IMR-90 (cell line): ENCODE measurements at places on chromosomes 2 and 18. TPM values are rescaled to one million over a fixed set of nuclear protein-coding genes. Genes with fewer than 3 reads are reported as not detected.
A peak's percentile ranks its signal among the peaks of the same experiment; 100 is the strongest.

GRCh38 chr2:3025261-3025660, 352.4 kb downstream of the EIPR1 start:
- H3K4me1 ChIP-seq, result no peaks in the 10 kb centered on the region
- H3K27ac ChIP-seq, result no peak overlapping the region
- no peak overlapping the region for H3K4me3 ChIP-seq
- H3K27me3 ChIP-seq, result no peaks in the 10 kb centered on the region
- no peaks in the 10 kb centered on the region for H3K36me3 ChIP-seq
- no peak for DNase-seq

GRCh38 chr2:68379184-68379708, 14.2 kb downstream of the PLEK start:
- no peak overlapping the region for H3K27ac ChIP-seq
- peaks cover 54% of the 10 kb centered on the region for H3K27me3 ChIP-seq
- H3K36me3 ChIP-seq, result no peaks in the 10 kb centered on the region
- no peak for DNase-seq
- H3K4me3 ChIP-seq, result no peak overlapping the region
- no peaks in the 10 kb centered on the region for H3K4me1 ChIP-seq

GRCh38 chr2:97844311-97844859, 131.0 kb downstream of the ZAP70 start:
- no peak for DNase-seq
- peaks cover 3% of the 10 kb centered on the region for H3K36me3 ChIP-seq
- H3K27ac ChIP-seq, result no peak overlapping the region
- no peak overlapping the region for H3K4me3 ChIP-seq
- H3K27me3 ChIP-seq, result no peaks in the 10 kb centered on the region

GRCh38 chr2:228516019-228516418, 334.5 kb upstream of the SPHKAP start:
- H3K27ac ChIP-seq, result no peak overlapping the region
- H3K27me3 ChIP-seq, result no peaks in the 10 kb centered on the region
- no peak overlapping the region for H3K4me3 ChIP-seq
- no peaks in the 10 kb centered on the region for H3K36me3 ChIP-seq

DNA sequence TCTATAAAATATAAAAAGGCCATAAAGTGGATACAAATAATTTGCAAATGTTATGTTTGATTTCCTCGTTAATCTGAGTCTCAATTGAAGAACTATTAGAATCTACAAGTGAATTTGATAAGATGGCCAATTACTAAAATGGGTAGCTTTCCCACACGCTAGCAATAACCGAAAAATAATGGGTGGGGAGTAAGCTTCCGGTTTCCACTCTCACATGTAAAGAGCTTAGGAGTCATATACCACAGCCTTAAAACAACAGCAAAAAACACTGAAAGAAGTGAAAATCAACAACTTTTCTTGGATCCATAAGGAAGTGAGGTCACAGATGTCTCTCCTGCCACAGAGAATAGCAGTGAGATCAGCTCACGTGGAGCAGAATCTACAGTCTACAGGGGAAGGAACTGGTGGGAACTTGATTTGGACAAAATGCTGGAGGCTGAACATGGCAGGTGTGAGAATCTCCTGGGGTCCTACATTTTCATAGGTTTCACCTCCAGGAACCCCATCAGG, 18.6 kb downstream of the THAP4 start:
- H3K36me3 ChIP-seq, result peaks cover 9% of the 10 kb centered on the region
- H3K27ac ChIP-seq, result no peak overlapping the region
- H3K4me3 ChIP-seq, result no peak overlapping the region
- DNase-seq, result no peak
- no peaks in the 10 kb centered on the region; the same call in 1 of the 2 replicates for H3K4me1 ChIP-seq
- no peaks in the 10 kb centered on the region for H3K27me3 ChIP-seq

- H3K27ac ChIP-seq, result no peak overlapping the region
- peak; percentile 31 for DNase-seq
- no peak overlapping the region for H3K4me3 ChIP-seq
These were observed 109.1 kb downstream of the IRS1 start for GRCh38 chr2:226690461-226691024.

GRCh38 chr18:23986600-23987359, 27.8 kb upstream of the TTC39C start:
- no peaks in the 10 kb centered on the region for H3K27me3 ChIP-seq
- peaks cover 11% of the 10 kb centered on the region for H3K4me1 ChIP-seq
- no peak overlapping the region for H3K27ac ChIP-seq
- no peaks in the 10 kb centered on the region for H3K36me3 ChIP-seq
- no peak for DNase-seq
- no peak overlapping the region for H3K4me3 ChIP-seq

ITPRIPL1 gene
- total RNA-seq, result 1.1 and 1.4 TPM in 2 replicates

- no peaks in the 10 kb centered on the region for H3K27me3 ChIP-seq
- H3K4me3 ChIP-seq, result no peak overlapping the region
These were observed 200.6 kb upstream of the MEX3C start for GRCh38 chr18:51398104-51398503.

RIT2 gene
- total RNA-seq, result not detected in 2 replicates

RBKS gene
- total RNA-seq, result 0.83 and 1.1 TPM in 2 replicates

DNA sequence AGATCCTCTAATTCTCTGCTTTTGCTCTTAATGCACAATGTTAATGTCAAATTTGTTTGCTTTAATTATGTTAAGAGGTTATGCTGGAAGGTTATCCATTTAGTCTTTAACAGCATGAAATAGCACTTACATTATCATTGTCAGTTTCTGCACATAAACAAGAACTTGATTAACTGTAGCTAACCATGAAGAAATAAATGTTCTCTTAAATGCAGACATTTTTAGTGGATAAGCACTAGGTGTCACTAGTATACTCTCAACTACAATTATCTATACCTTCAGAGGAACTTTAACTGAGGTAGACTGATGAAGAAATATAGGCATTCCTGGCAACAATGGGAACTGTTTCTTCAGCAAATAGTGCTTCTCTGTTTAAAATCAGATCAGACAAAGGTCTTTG, 178.8 kb upstream of the CHST9 start:
- no peaks in the 10 kb centered on the region for H3K27me3 ChIP-seq
- H3K4me3 ChIP-seq, result no peak overlapping the region
- no peaks in the 10 kb centered on the region for H3K36me3 ChIP-seq
- DNase-seq, result no peak
- H3K27ac ChIP-seq, result no peak overlapping the region
- no peaks in the 10 kb centered on the region for H3K4me1 ChIP-seq

DNA sequence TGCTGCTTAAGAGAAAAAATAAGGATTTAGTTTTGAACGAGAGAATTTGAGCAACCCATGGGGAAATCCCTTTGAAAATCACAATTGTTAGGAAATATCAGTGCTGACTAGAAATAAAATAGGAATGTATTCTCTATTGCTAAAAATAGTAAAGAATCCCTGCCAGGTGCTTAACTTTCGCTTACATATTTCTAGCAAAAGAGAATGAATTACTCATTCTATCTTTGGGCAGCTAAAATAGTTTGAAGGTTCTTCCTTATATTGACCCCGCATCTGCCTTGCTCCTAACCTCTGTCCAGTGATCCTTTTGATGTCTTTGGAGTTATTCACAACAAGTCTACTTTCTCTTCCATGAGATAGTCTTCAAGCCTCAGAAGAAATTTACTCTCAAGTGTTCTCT, 103.8 kb downstream of the PLCL1 start:
- no peaks in the 10 kb centered on the region for H3K36me3 ChIP-seq
- no peak overlapping the region for H3K4me3 ChIP-seq

DNA sequence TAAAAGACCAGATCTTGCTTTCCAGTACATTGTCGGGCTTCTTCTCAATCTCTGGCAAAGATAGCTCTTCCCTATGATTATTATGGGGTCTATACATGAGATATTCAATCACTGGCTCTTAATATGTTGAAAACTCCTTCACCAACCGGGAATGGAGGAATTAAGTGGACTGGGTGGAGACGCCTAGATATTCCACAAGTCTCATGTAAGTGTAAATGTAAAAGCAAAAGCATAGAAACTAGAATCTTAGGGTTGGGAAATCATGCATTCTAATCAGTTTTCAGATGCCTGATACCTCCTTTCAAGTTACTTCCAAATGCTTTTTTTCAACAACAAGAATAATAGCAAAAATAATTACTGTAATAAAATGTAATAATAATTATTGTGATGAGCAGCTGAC, 38.0 kb downstream of the DPP4 start:
- no peak for DNase-seq
- H3K4me3 ChIP-seq, result no peak overlapping the region
- H3K27me3 ChIP-seq, result no peaks in the 10 kb centered on the region
- H3K4me1 ChIP-seq, result no peaks in the 10 kb centered on the region

GRCh38 chr2:19228181-19228593, 130.2 kb downstream of the OSR1 start:
- no peaks in the 10 kb centered on the region; the same call in 1 of the 2 replicates for H3K27me3 ChIP-seq
- H3K36me3 ChIP-seq, result no peaks in the 10 kb centered on the region
- no peak overlapping the region for H3K27ac ChIP-seq
- no peak overlapping the region for H3K4me3 ChIP-seq
- DNase-seq, result no peak
- H3K4me1 ChIP-seq, result peaks cover 8% of the 10 kb centered on the region

- peaks cover 42% of the 10 kb centered on the region for H3K27me3 ChIP-seq
- no peaks in the 10 kb centered on the region for H3K36me3 ChIP-seq
- H3K4me1 ChIP-seq, result no peaks in the 10 kb centered on the region
- DNase-seq, result no peak
These were observed 24.7 kb upstream of the KCNG2 start for GRCh38 chr18:79772865-79773696.

DNA sequence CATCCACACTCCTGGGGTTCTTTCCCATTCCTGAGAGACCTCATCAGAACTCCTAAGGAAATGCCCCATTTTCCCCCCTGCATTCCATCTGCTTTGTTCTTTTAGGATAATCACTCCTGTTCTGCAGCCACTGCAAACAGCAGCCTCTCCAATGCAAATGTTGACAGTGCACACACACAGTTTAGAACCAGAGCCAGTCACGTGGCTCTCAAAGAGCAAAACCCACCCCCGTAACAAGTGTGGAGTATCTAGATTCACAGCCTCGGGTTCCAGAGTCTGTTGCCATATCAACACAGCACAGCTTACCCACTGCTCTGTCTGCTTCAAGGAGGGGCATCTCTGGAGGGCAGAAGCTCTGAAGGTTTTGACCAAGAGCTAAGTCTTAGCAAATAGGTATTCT, 180.0 kb downstream of the NAPG start:
- no peak for DNase-seq
- no peak overlapping the region for H3K4me3 ChIP-seq
- no peak overlapping the region for H3K27ac ChIP-seq
- H3K27me3 ChIP-seq, result no peaks in the 10 kb centered on the region
- H3K36me3 ChIP-seq, result peaks cover 12% of the 10 kb centered on the region; the same call in 1 of the 2 replicates
- no peaks in the 10 kb centered on the region for H3K4me1 ChIP-seq

DNA sequence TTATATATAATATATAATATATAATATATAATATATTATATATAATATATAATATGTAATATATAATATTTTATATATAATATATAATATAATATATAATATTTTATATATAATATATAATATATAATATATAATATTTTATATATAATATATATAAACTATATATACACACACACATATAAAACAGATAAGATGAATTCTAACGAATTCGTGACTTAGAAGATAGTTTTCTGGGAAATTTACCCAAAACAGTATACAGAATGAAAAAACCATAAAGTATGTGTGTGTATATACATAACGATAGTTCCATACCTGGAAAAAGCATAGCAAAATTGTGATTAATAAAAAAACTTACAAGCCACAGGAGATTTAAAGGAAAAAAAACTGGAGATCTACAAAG, 80.6 kb downstream of the THADA start:
- no peak overlapping the region for H3K4me3 ChIP-seq
- H3K27ac ChIP-seq, result no peak overlapping the region
- H3K27me3 ChIP-seq, result no peaks in the 10 kb centered on the region
- H3K4me1 ChIP-seq, result peaks cover 7% of the 10 kb centered on the region
- H3K36me3 ChIP-seq, result no peaks in the 10 kb centered on the region

- no peaks in the 10 kb centered on the region for H3K36me3 ChIP-seq
- peaks cover 5% of the 10 kb centered on the region; the same call in 1 of the 2 replicates for H3K4me1 ChIP-seq
- no peak overlapping the region for H3K27ac ChIP-seq
- no peak for DNase-seq
These were observed 98.7 kb upstream of the THOC1 start for GRCh38 chr18:366466-367061.

GDF7 gene
- total RNA-seq, result under 0.01 TPM in 2 replicates

SRSF7 gene
- total RNA-seq, result 148 and 260 TPM in 2 replicates

DNA sequence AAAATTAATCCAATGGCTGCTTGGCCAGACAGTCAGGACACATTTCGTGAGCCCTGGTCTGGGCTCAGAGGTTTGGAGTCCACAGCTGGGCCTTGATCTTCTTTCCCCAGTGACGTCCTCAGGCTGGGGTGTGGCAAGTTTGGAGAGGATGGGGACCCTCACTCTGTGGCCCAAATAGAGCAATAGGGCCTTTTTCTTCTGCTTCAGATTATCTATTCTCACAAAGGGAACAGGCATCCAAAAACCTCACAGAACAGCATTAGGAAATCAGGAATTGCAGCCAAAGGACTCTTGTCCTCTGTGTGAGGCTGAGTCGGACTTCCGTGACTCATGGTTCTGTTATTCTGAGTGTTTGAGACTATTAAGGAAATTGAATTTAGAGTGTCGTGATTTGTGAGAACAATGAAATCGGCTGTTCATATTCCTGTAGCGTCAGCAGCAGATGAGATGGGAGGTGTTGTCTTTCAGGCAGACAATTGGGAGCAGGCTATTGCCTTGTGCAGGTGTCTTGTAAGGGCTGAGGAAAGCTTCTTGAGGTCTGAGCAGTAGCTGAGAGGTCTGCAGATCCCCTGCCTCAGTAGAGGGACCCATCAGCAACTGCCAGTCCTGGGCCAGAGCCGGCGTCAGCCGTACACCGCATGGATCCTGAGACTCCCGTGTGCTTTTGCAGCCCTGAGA, 113.8 kb downstream of the SH3RF3 start:
- peak overlapping the region; percentile 95 for H3K27ac ChIP-seq
- H3K4me3 ChIP-seq, result no peak overlapping the region
- no peaks in the 10 kb centered on the region for H3K27me3 ChIP-seq
- peaks cover 47% of the 10 kb centered on the region for H3K4me1 ChIP-seq
- peak; percentile 94 for DNase-seq

DNA sequence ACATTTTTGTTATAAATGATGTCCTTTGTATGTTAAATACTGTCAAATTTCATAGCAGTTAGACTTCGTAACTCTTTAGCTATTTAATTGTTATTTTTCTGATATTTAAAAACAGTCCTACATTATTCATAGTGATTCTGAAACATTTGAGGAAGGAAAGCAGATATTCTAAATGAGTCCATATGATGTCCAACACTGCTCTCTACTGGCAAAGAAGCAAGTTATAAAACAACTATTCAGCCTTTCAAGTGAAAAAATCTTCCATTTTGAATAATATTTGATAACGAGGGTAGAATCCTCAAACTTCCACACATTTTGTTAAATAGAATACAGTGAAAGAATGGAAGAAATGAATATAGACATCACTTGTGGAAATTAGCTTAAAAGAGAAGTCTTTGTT, 220.8 kb downstream of the GULP1 start:
- H3K4me1 ChIP-seq, result no peaks in the 10 kb centered on the region
- no peaks in the 10 kb centered on the region for H3K36me3 ChIP-seq
- H3K4me3 ChIP-seq, result no peak overlapping the region
- H3K27me3 ChIP-seq, result no peaks in the 10 kb centered on the region
